ENCODE measurements at places on chromosomes 4 and X.

DNA sequence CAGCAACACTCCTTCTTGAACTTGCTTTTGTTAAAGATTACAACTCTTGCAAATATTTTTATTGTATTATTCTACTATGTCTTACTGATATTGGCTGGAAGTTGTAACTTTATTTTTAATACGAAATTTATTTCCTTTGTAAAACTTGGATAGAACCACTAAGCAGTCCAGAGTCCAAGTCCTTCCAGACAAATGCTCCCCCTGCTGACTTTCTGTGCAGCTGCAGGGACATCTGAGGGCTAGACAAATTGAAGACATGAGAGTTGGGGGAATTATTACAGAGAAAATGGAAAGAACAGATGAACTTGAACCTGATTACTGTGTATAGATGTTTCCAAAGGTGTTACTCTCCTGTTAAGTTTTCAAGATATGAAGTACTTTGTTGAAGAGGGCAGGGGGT is 238.8 kb downstream of the GRIA3 start:
- DNase-seq: peak; percentile 9

DNA sequence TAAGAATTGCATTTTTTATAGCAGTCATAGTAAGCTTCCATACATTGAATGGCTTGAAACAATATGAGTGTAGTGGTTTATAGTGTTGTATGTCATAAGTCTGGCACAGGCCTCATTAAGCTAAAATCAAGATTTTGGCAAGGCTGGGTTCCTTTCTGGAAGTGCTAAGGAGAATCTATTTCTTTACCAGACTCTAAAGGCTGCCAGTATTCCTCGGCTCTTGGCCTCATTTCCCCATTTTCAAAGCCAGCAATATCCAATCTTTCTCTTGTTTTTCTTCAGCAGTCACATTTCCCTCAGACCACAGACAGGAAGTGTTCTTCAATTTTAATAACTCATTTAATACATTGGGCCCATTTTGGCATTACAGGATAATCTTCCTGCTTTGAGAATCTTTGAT is 1155.5 kb upstream of the PABPC4L start:
- DNase-seq: no peak

GRCh38 chr4:176789955-176790354 is 2.8 kb downstream of the VEGFC start:
- peak; percentile 68 for DNase-seq

- DNase-seq: no peak
Observed at GRCh38 chr4:150235808-150236271, 157.6 kb downstream of the DCLK2 start.

GRCh38 chr4:10552591-10553280 is 95.5 kb upstream of the ZNF518B start:
- DNase-seq: peak; percentile 45

- peak; percentile 63 for DNase-seq
Observed at GRCh38 chr4:158996669-158997074, 106.2 kb upstream of the RAPGEF2 start.

DNA sequence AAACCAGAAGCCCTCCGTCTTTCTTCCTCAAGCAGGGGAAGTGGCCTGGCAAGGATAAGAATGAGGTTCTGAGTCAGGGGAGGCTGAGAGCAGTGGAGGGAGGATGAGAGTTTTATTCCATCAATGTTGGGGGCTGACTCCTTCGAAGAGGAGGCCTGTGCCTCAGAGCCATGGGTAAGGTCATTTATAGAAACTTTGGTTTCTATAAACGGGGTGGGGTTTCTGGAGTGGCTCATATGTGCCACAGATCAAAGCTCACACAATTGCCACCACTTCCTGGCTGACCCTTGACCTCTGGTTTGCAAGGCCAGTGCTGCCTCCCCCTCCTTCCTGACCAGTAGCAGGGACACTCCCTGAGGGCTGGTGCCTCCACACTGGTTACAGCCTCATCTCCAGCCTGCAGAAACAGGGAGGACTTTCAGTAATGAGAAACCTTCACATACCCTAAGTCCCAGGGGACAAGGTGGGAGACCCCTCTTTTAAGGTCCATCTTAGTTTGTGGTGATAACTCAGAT is 166.0 kb downstream of the PDGFRA start:
- no peak for DNase-seq

DNA sequence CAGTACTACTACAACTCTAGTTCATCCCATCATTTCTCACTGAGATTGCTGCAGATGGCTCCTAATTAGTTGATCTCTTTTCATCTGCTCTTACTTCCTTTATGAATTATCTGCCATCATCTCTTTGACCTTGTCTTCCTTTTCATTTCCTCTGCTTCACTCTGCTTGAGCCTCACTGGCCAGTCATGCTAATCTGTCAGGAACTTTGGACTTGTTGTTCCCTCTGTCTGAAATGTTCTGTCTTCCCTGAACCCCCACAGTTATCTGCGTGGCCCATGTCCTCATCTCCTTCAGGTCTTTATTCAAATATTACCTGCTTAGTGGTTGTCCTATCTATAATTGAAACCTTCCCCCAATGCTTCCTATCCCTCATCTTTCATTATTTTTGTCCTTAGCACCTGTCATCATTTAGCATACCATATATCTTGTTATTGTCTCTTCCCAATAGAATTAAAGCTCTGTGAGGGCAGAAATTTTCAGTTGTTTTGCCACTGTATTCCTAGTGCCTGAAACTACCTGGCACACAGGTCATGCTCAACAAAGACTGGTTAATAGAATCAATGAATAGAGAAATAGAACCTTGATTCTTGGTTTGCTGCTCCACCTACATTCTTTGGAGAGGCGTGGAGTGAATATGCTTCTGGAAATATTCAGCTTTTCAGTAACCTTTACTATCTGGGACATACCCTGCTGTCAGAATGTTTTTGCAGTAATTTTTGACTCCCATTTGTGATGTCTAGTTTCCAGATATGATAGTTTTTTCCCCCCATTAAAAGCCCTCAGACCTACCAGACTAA is 5.0 kb downstream of the SLC4A4 start:
- DNase-seq: no peak

GRCh38 chr4:150999086-150999485 is 16.0 kb downstream of the LRBA start:
- DNase-seq: no peak

DNA sequence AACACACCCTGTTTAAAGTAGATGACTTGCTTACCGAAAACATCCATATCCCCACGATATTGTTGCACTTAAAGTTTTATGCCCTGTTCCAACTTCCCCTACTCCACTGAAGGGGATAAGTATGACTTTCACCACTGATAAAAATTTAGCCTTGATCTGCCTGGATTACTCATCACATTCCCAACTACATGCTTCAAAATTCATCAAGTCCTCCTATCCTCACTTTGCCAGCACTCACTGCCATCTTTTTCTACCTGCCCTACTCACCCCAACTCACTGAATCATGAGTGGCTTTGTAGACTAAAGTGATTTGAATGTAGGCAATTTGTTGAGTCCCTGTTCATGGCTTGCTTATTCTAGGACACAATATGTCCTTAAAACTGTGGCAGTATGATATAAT is 12.2 kb upstream of the GPRIN3 start:
- DNase-seq: no peak

DNA sequence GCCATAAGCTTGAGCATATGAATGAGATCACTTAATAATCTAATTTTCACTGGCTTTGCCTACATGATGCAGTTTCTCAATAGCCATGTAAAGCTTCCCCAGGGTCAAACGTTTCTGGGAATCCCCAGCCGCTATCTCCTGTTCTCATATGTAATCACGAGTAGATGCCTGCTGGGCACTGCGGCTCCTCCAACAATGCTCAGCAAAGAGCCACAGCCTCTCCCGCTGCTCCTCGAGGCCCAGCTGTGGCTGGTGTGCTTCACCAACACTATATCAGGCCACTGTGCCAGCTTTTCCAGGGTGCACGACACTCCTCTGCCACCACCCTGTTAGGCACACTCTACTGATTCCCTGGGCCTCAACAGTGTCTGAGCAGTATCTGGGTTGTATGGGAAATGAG is 78.3 kb upstream of the RASGEF1B start:
- no peak for DNase-seq

GRCh38 chrX:153897899-153898298 is 6.6 kb upstream of the AVPR2 start:
- no peak for DNase-seq

DNA sequence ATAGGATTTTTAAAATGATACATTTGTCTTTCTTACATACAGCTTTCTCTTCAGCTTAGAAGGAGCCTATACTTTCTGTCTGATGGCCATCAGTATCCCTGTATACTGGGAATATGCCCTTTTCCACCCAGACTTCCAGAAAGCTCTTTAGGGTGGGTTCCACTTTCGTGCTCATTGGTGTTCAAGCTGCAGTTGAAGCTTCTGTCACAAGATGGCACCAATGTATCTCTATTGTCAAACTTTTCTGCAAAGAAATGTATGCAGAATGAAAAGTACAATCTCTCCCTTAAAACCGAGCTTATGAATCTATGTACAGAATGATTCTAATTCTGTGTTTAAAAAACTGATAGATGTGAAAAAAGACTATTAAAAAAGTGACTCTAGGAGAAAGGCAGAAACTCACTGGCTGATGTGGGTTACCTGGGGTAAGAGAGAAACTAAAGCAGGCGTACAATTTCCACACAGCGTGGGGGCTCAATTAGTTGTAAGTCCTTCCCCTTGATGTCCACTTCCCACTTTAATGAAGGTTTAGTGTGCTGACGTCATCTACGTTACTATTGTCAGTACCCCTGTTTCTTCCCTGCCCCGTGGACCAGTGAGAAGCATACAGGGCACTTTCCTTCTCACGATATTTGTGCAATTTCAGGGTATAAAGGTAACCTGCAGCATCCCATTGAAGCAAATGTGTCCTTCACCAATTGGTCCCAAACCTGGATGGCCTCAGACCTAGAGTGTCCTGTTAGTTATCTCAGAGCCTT is 57.3 kb upstream of the TCEAL2 start:
- DNase-seq: no peak

DNA sequence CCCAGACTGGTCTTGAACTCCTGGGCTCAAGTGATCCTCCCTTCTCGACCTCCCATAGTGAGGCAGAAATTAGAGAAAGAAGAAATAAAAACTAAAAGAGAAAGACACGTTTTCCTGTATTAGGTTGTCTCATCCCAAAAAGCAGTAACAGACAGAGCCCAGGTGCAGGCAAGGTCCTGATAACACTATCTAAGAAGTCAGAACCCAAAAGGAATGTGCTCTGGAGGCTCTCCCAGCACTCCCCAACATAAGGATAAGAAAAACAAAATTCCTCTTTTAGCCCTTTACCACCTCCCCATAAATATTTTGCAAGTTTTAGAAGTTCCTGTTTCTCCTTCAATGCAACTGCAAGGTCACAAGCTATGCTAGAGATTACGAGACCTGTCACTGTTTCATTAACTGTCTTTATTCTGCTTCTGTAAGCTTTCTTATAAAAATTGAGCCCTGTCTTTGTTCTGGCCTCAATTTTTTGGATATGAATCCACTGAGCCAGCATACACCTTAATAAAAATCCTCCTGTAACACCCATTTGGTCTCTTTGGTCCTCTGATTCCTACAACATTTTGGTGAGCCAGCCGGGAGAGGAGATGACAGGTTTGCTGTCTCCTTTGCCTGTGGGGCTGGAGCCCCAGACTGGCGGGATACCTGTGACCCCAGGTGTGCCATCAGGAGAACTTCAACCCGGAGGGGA is 25.9 kb downstream of the LIAS start:
- DNase-seq: no peak

DNA sequence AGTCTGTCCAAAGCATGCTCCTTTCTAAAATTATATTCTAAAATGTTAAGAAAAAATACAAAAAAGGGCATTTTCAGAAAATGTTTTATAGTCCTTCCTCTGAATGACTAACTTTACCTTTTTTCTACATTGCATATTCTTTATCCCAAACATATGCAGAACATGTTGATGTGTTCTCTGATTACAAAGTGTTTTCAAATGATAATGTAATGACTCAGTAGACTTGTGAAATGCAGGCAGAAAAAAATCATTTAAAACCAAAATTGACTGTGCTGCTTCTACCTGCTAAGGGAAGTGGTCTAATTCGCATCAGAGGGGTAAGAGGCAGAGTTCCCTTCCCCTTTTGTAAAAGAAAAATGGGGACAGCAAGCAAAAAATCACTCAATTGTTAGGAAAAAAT is 22.7 kb upstream of the YTHDC1 start:
- DNase-seq: no peak

GRCh38 chr4:99915449-99915848 is 21.2 kb upstream of the LAMTOR3 start:
- no peak for DNase-seq

DNA sequence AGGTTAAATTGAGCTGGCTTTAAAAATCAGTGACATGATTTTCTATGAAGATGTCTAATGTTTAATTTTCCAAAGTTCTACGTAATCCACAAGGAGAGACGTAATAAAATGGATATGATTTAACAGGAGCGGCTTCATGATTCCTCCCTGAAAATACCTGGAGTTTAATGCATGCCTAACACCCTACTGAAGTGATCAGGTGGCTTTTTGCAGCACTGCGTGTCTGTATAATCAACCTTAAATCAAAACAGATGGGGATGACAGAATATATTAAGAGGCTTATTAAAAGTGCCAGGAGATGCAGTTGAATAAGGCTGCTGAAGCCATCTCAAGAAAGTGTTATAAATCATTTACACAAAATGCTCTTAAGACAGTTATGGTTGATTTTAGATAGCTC is 112.4 kb upstream of the TLR3 start:
- DNase-seq: no peak

- DNase-seq: no peak
Observed at GRCh38 chr4:136992032-136992431, 540.3 kb downstream of the PCDH18 start.

DNA sequence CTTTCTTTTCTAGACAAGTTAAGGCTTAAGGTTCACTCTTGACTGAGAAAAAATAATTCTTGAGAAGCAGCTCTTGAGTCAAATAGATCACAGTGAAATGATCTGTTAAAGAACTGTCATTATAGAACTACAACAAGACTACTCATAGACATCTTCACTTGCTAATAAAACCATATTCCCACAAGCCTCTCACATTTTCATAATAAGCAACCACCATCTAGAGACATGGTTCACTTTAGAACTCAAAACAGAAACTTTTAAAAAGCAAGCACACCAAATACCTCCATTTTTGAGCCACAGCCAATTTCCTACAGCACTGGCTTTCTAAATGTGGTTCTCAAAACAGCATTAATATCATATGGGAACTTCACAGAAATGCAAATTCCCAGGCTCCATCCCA is 309.5 kb downstream of the TMA16 start:
- DNase-seq: no peak

DNA sequence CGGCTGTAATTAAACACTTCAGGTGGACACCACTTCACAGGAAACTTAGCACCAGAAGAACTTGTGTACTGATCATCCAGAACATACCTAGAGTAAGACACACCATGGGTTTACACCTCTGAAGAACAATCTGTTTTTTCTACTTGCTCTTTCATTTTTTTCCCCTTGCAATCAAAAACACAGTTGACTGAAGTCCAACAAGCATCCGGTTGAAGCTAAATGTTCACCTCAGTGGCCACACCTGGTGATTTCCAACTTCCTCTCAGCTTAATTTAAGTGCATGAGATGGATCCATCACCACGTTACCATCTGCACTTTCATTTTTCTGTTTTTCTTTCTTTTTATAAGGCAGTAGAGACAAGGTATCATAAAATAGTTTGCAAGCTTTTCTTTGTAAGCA is 4.9 kb upstream of the TXK start:
- no peak for DNase-seq

GRCh38 chr4:105474099-105474518 is 247 bp upstream of the PPA2 start:
- DNase-seq: peak; percentile 84

Data from COLO829 (cell line).